IPS-NIHi11 (cell line): ENCODE measurements at places on chromosomes 6 and 20.

DNA sequence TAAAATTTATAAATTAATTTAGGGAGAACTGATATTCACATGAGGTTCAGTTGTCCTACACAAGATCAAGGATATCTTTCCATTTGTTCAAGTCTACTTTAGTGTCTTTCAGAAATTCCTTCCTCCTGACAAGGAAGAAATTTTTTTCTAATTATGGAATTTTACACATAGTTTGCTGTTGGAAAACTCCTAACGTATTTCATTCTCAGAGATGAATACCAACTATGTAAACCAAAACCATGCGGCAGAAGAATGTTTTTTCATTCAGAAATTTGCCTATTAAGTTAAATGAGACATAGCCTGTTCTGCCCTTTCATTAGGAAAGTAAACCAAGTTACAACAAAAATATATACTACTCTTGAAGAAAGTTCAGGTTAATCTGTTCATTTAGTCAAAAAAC is 111.2 kb upstream of the PRDM1 start:
- DNase-seq = no peak

DNA sequence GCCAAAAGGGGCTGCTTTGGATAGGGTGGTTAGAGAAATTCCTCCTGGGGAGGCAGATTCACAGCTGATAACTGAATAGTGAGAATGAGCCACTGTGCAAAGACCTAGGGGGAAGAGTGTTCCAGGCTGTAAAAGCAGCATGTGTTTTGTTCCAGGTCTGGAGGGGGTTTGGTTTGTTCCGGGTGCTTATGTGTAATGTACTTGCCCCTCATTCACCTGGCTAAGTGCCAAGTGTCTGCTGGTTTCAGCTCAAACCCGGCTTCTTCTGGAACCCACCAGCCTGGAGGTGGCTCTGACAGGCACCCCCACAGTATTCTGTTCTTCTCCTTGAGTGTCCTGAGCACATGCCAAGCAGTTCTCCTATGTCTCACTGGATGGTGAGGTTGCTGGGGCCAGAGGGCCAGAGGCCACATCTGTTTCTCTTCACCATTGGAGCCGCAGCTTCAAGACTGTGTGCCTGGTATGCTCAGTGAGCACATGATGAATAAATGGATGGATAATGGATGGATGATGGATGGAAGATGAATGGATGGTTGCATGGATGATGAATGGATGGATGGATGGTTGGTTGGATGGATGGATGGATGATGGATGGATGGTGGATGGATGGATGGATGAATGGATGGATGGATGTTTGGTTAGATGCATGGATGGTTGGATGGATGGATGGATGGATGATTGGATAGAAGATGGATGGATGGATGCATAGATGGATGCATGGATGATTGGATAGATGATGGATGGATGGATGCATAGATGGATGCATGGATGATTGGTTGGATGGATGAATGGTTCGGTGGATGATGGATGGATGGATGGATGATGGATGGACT is 227.6 kb downstream of the BMP7 start:
- no peak for DNase-seq

- DNase-seq = peak; percentile 82
Measured at GRCh38 chr20:44651684-44652423, at the start of gene ADA. TSS of gene ADA (minus strand) at chr20:44651699. CDS start at chr20:44651607, 92 bp downstream.

DNA sequence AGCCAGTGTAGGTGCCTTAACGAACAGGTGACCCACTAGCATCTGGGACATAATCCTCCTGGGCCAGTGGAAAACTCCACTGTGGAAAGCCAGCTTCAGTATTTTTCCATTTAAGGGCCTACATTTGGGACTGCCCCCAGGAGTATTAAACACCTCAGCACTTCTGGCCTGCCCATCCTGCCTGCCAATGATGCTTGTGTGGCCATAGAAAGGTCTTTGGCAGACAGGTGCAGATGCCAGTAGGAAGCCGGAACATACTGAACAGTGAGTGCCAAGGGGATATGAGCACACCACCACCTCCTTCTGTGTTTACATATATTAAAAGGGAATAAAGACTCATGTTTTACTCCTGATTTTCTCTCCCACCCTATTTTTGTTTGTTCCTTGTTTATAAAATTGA is 19.9 kb downstream of the MCM8 start:
- DNase-seq = no peak

DNA sequence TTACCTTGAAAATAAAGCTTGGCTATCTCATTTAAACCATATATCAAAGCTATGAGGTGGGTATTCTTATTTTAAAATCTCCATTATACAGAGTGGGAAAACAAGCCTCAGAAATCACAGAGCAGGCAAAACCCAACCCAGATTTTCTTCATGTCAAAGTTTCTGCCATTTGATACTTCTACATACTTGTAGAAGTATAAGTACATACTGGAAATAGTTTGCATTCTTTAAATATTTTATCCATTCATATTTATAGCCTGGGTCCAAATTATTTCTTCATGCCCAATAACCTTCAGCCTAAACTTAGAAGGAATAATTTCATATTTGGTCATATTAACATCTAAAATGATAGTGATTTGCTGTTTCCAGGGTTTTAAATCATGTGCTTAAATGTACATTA is 61.8 kb downstream of the MLIP start:
- DNase-seq = no peak

DNA sequence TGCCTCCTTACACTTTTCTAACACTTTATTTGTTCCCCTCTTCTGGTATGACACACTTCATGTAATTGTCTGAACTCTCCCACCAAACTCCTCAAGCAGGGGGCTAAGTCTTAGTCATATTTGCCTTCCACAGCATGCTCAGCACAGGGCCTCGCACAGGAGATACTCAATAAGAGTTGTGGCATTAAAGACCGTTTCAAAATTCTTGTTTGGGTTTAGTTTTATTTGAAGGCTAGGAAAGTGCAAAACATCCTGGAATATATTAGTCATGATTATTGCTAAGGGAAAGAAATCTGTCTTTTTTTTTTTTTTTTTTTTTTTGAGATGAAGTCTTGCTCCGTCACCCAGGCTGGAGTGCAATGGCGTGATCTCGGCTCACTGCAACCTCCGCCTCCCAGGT is 137.6 kb upstream of the ECI2 start:
- no peak for DNase-seq

GRCh38 chr6:157238346-157238745 is 85.0 kb downstream of the TMEM242 start:
- no peak for DNase-seq

GRCh38 chr20:57663241-57663640 is 43.0 kb upstream of the ZBP1 start:
- DNase-seq = no peak

DNA sequence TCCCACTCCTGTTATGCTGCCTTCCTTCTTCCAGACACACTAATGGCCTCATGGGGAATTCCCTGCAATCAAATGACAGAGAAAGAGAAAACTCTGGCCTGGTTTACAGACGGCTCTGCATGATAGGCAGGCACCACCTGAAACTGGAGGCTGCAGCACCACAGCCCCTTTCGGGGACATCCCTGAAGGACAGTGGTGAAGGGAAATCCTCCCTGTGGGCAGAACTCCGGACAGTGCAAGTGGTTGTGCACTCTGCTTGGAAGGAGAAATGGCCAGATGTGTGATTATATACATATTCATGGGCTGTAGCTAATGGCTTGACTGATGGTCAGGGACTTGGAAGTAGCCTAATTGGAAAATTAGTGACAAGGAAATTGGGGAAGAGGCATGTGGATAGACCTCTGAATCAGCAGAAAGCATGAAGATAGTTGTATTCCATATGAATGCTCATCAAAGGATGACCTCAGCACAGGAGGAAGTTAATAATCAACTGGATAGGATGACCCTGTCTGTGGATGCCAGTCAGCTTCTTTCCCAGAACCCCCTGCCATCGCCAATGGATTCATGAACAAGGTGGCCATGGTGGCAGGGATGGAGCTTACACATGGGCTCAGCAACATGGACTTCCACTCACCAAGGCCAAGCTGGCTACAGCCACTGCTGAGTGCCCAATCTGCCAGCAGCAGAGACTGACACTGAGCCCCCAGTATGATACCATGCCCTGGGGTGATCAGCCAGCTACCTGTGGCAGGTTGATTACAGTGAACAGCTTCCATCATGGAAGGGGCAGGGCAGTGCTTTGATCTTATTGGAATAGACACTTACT is 44.5 kb upstream of the VSX1 start:
- DNase-seq = no peak

DNA sequence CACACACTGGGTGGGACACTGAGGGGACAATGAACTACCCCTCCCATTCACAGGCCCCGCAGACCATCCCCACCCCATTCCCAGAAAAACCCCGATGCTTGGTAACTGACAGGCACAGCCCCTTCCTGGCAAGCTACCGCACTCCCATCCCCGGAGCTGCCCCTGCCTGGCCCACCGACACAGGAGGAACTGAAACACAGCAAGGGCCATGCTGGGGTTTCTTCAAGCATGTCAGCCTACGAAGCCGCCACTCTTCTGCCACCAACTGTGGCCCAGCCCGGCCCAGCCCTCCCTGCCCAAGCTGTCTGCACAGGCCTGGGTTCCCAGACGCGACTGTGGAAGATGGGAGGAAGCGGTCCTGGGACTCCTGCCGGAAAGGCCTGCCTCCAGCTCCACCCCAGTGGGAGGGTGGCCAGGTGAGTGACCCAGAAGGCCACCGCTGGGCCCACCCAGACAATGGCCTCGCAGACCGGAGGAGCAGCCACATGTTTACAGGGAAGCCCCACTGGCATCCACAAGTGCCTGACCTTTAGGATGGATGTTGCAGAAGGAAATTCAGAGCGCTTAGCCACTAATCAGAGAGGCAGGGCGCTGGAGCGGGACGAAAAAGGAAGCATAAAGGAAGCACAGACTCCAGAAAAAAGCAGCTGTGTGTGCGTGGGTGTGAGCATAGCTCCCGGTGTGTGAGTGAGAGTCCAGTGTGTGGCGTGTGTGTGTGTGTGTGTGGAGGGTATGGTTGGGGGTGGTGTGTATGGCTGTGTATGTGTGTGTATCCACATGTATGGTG is 91.6 kb downstream of the PRND start:
- peak; percentile 27 for DNase-seq

DNA sequence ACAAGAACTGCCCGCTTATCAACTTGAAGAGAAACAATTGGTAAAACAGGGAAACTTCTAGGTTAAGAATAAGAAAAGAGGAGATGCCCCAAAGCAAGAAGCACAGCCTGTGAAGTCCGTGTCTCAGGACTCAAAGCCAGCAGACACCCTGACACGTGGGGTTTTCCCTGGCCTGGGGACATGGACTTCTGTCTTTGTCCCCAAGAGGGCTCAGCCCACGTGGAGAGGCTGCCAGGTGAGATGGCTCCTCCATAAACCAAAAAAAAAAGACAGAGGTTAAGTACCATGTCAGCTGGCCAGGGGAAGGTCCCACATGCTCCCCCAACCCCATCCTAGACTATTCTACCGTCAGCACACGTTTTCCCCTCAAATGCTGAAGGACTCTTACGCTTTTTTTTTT is 9.9 kb downstream of the SERPINB6 start:
- no peak for DNase-seq

GRCh38 chr6:142821860-142822259 is 123.1 kb downstream of the HIVEP2 start:
- DNase-seq = no peak

GRCh38 chr6:31405996-31406395 is 2.6 kb downstream of the MICA start:
- no peak for DNase-seq

DNA sequence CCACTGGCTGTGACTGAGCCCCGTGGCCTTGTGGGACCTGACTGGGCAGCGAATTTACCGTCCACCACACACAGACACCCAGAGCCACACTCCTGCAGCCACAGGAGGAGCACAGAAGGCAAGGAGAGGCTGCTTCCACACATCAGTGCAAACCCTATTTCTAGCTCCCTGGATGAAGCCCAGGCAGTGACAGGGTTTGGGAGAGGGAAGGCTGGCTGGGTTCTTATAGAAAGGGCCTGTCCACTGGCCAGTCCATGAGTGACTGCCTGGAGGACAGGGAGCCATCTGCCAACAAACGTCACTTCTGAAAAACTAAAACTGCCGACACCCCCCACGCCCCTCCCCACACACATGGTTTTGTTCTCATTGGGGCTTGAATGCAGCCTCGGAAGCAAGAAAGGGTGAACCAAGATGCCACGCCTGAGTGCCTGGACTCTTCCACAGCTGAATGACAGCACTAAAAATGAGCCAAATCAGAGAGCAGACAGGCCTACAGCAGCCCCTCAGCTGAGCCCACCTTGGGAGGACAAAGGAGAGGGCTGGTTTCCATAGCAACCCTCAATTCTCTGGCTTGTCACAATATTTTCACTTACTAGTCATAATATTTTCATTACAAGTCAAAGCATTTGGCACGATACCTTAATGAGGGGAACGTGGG is 38.4 kb downstream of the RRBP1 start:
- no peak for DNase-seq

- DNase-seq = peak; percentile 95
Measured at GRCh38 chr20:34979366-34980153, 23.9 kb downstream of the MYH7B start.

GRCh38 chr20:62897666-62898065 is 28.6 kb downstream of the DIDO1 start:
- DNase-seq = no peak

DNA sequence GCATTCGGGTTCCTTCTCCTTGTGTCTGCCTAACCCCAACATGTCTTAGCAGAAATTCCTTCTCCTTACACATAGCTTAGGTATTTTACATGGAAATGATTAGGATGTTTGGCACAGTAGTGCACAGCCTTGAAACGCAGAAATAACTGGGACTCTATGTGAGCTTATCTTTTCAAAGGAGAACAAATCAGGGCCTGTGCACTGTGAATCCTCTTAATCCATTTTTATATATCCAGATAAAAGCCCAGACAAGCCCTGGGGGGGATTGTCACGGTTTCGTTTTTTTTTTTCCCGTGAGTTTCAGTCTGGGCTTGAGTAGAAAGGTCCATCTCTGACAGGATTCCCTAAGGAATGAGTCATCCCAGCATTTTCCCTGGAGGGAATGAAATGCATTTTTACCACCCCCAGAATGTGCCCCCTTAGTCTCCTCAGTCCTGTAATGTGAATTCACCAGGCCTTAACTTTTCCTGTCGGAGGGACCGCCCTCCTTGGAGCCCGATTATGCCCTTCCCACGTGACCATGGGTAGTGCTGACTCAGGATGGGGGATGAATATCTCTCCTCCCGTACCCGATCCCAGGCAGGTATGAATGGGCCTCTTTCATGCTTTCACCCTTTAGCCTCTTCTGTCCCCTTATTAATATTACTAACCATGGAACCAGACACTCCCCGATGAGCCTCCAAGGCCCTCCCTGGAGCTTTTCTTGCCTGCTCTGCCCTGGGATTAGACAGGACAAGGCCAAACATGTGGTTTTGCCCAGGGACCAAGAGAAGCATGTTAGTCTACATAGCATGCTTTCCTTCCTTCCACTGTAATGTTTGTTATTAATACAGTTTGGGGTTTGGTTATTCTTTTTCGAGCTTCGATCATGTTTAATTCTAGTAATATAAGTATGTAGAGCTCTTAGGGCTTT is 23.9 kb upstream of the NAA20 start:
- peak; percentile 54 for DNase-seq

GRCh38 chr6:108395297-108395696 is 100.4 kb downstream of the AFG1L start:
- DNase-seq = no peak

- DNase-seq = no peak
Measured at GRCh38 chr6:21885532-21886114, 292.1 kb downstream of the SOX4 start.

GRCh38 chr6:52929321-52930164 is 20.0 kb upstream of the GSTA3 start:
- DNase-seq = no peak

GRCh38 chr6:3026791-3027626 is 27.3 kb downstream of the NQO2 start:
- no peak for DNase-seq

- DNase-seq = no peak
Measured at GRCh38 chr20:57384953-57385761, 6.0 kb upstream of the RBM38 start.
